Activated naive CD4-positive, alpha-beta T cell treated with anti-CD3 and anti-CD28 coated beads, Interleukin-2, amount 50 U/mL, for 16 hours (primary cell): ENCODE measurements at places on chromosomes 1 and 21.

- no peak for DNase-seq
Observed at GRCh38 chr1:223137455-223138085, 5.5 kb downstream of the TLR5 start.

DNA sequence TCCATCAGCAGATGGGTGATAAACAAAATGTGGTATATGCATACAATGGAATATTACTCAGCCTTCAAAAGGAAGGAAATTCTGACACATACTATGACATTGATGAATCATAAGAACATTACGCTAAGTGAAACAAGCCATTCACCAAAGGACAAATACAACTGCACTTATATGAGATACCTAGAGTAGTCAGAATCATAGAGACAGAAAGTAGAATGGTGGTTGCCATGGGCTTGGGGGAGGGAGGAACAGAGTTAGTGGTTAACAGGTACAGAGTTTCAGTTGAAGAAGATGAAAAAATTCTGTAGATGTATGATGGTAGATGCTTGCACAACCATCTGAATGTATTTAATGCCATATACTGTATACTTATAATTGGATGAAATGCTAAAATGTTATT lies 39.1 kb upstream of the KCNK2 start:
- no peak for DNase-seq

DNA sequence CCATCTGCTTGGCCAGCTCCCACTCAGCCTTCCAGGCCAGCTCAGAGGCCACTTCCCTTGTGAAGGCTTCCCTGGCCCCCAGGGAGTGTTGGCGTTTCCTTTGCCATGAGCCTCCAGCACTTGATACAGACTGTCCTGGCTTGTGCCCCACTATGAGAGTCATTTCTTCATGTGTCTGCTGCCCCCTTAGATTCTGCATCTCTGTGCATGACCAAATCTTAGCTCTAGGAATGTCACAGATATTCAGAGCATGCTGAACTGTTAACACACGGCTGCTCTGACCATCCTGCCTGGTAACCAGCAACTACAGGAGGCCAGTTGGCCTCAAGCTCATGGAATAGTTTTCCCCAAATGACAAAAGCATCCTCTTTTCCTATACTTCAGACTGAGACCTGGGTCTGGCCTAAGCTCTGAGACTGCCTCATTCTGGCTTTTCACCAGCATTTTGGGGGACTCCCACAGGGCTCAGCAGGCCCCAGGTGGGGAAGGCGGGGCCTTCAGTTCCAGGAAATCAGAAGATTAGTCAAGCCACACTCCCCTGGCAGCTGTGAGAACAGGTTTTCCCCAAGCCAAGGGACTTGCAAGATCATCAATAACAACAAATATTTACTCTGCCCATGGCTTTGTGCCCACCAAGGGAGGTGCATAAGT lies 182.6 kb upstream of the EDN2 start:
- DNase-seq = peak; percentile 66

DNA sequence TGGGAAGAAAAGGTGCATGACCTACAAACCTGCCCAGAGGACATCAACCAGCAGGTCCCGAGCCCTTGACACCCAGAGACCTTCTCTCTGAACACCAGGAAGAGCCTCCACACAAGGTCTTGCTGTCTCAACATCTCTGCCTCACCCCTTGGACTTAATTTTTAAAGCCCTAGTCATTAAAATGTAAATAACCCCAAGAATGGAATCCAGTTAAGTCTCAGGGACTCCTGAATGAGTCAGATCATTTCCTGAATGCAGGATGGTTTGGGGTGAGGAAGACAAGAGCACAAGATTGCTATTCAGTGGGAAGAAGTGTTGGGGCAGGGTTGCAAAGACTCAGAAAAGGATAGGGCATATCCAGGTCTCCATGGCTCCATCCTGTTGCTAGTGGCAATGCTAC lies 17.8 kb upstream of the GRIK3 start:
- DNase-seq = no peak

GRCh38 chr1:186627019-186627418 lies 53.2 kb downstream of the PTGS2 start:
- DNase-seq = no peak

- DNase-seq = no peak
Observed at GRCh38 chr1:59014827-59015226, 231.0 kb upstream of the JUN start.

DNA sequence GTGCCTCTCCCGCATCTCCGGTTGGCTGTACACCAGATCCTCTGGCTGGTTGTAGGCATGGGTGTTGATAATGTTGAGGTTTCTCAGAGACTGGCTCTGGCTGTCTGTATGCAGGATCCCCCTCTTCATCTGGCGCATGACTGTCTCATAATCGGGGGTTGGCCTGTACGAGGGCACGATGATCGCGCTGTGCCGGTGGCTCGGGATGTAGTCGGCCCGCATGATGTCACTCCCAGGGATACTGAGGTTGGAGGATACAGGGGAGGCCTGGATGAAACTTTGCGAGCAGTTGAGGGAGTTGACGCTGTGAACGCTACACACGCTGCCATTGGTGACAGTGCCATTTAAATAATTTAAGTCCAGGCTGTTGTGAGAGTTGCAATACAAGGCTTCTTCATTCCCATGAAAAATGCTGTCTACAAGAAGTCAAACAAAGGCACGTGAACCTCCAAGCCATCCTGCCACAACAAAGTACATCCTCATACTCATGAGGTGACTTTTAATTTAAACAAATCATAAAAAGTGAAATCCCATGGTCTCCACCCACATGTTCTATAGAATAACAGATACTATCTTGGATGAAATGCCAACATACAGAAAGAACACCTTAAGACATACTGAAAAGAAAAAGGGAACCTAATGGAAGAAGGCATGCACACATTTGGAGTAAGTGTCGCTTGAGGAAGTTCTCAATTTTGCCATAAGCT lies 103.6 kb downstream of the SMYD2 start:
- DNase-seq = no peak

GRCh38 chr1:24705260-24706073 lies 39.8 kb upstream of the CLIC4 start:
- DNase-seq = peak; percentile 20

GRCh38 chr1:204736836-204737235 lies 51.3 kb upstream of the LRRN2 start:
- DNase-seq = no peak

DNA sequence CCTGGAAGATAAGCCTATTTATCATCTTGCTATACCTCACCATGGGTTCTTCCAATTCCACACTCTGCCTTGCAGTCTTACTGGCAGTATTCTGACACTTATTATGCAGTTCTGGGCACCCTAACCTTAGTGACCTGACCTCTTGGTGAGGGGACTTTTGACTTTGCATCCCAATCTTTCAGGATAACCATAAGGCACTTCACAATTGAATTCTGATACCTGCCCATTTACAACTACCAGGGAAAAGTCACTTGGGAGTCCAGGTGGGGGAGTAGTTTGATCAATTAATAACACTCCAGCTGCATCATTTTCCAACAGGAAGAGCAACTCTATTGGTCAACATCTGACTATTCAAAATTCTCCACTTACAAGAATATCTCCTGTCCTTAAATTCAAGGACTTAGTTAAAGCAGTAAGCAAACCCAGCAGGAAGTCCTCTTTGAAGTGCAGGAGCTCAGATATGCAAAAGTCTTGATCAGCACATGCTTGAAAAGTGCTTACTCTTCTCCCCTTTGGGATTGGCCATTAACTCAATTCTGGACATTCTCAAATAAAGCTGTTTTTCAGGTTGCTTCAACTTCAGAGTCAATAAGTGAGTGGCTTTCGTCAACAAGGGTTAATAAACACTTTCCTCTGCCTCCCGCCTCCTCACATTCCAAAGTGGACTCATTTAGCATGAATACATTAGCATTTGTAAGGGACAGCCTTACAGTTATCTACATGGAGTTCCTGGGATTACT lies 177.4 kb upstream of the NRIP1 start:
- DNase-seq = no peak

- DNase-seq = no peak
Observed at GRCh38 chr21:21003701-21004100, 5.5 kb downstream of the NCAM2 start.

DNA sequence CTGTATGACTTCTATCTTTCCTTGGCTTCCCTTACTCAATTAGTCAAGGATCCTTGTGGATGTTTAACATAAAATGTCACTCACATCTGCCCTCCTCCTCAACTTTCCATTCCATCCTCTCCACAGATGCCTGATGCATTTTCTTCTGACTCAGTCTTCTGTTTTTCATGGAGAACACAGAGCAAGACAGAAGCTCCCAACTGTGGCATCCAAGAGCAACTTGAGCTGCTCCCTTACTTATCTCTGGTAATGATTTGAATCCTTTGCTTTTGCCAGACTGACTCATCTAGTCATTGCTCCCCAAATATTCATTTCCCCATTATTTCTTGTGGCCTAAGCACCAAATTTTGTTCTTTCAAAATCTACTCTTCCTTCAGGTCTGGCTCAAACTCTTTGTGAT lies 120.6 kb downstream of the LYPLAL1 start:
- DNase-seq = no peak

DNA sequence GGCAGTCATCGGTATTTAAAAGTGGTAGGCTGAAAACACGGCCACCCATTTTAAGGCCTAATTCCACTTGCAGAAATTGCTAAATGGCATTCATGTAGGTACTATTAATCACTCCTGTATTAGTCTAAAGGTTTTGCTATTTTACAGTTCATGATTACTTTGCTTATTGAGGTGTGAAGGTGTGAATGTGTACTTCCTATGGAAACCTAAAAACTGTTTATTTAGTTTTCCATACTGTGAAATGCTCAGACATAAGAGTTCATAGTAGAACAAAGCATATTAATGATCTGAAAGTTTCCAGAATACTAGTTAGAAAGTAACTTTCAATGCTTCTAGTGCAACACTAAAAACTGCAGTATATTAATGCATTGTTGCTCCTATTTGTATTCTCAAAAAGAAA lies 69.8 kb downstream of the ITGB3BP start:
- no peak for DNase-seq

DNA sequence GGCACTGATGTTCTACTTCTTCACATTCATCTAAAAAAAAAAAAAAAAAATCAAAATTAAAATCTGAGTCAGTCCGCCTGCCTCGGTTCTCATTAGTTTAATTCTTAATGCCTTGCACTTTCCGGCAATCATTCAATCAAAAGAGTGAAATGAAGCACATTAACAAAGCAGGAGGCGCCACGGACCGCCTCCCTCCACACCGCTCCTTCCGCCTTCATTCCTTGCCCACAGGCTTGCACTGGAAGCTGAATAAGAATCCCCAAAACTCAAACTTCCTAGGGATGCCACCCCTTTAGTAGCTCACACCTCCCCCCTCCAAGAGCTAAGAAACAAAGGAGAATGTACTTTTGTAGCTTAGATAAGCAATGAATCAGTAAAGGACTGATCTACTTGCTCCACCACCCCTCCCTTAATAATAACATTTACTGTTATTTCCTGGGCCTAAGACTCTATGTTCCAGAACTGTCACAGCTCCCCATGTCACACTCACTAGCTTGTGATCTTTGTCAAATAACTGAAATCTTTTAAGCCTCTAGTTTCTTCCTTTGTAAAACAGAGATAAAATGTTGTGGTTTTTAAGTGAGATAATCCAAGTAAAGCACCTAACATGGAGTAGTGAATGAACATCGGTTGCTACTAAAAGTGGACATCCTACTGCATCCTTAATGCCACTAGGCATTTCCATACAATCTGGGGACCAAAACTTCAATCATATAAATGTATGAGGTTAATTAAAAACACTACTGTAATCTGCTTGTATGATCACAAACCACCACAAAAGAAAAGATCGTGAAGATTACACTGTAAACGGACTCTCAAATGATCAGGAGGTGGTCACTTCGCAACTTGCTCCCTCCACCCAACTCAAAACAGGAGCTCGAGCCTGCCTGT lies 27.4 kb downstream of the LGALS8 start:
- DNase-seq = no peak

DNA sequence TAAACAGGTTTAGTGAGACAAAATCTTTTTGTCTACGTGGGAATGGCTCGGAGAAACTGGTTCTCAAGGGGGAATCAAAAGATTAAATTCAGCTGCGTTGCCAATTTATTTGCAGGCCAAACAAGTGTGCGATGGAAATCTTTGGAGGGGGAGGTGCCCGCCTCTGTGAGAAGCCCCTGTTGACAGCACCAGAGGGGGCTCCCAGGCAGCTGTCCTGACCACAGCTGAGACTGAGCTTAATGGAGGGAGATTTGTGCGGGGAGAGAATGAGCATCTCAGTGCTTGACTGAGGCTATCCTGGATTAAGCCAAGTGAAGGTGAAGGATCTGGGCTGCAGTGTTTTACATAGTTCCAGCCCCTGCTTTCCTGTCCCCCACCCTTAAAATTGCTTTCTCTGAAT lies 169.7 kb downstream of the ATG4C start:
- DNase-seq = no peak

DNA sequence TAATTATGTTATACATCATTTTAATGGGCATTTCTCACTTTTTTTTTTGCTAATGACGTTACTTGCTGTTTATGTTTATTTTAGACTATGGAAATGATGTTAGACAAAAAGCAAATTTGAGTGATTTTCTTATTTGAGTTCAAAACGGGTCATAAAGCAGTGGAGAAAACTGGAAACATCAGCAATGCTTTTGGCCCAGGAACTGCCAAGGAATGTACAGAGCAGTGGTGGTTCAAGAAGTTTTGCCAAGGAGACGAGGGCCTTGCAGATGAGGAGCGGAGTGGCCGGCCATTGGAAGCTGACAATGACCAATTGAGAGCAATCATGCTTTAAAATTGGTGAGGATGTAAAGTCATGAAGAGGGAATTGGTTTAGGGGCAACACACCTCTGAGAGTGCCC lies 32.1 kb upstream of the KCNE2 start:
- no peak for DNase-seq

- DNase-seq = no peak
Observed at GRCh38 chr21:32991361-32991760, 34.4 kb upstream of the OLIG2 start.

DNA sequence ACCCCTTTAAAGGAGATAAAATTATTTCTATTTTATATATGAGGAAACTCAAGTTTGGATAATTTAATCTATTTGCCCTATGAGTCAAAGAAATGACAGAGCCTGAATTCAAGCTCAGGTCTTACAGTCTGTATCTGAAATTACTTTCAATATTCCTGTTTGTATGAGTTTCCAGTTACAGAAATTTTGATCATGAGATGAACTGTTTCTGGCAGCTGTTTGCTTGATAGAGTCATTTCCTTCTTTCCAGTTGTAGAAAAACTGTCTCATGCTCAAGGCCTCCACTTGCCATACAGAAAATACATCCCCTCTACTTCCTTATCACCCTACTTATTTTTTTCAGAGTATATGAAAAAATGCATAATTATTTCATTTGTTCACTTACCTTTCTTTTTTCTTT lies 87.6 kb downstream of the PTPRC start:
- no peak for DNase-seq

- DNase-seq = no peak
Observed at GRCh38 chr1:240906477-240906876, 294.5 kb upstream of the GREM2 start.

DNA sequence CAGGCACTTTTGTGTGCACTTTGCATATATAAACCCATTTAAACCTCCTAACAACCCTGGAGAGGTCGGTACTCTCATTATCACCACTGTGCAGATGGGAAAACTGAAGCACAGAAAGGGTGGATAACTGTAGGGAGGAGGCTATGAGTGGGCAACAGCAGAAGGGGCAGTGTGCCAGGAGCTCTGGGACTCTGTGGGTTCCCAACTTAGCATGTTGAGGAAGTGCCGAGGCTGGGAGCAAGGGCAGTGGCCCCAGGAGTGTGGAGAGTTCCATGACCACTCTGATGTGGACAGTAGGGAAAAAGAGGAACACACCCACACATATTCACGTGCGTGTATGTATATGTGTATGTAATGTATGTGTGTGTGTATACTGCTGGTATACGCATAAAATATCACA lies 25.7 kb upstream of the KCNC4 start:
- no peak for DNase-seq

- no peak for DNase-seq
Observed at GRCh38 chr1:66267201-66267940, 266.6 kb upstream of the SGIP1 start.
